ENCODE measurements at places on chromosomes 7 and 10. TPM values are rescaled to one million over a fixed set of nuclear protein-coding genes. Genes with fewer than 3 reads are reported as not detected.

The ATP6V0A4 gene
- 0.74 TPM for total RNA-seq

The PMPCB gene
- total RNA-seq = 89.7 TPM

The NUTM2B gene
- 0.51 TPM for total RNA-seq

The FRAT2 gene
- 7.8 TPM for total RNA-seq

The CYCS gene
- total RNA-seq = 147 TPM

The TTYH3 gene
- total RNA-seq = 30.0 TPM

The GPR141 gene
- not detected for total RNA-seq

The CDK14 gene
- total RNA-seq = 1.7 TPM

The RTKN2 gene
- 9.8 TPM for total RNA-seq

The SVOPL gene
- not detected for total RNA-seq

The FXYD4 gene
- total RNA-seq = not detected

The RET gene
- 0.67 TPM for total RNA-seq

The LBX1 gene
- not detected for total RNA-seq

The CCL24 gene
- total RNA-seq = not detected

The GRID1 gene
- total RNA-seq = not detected

The PCLO gene
- 0.22 TPM for total RNA-seq

The SPAM1 gene
- total RNA-seq = not detected

The FFAR4 gene
- total RNA-seq = not detected

The WBP1L gene
- total RNA-seq = 19.6 TPM

Measured in activated T-cell treated with anti-CD3 and anti-CD28 coated beads, Interleukin-2, amount 50 U/mL, for 72 hours (primary cell).